AG09319 (cell line): ENCODE measurements at places on chromosomes 5 and 9.

- DNase-seq = no peak
Measured at GRCh38 chr5:13601112-13601511, 343.4 kb downstream of the DNAH5 start.

DNA sequence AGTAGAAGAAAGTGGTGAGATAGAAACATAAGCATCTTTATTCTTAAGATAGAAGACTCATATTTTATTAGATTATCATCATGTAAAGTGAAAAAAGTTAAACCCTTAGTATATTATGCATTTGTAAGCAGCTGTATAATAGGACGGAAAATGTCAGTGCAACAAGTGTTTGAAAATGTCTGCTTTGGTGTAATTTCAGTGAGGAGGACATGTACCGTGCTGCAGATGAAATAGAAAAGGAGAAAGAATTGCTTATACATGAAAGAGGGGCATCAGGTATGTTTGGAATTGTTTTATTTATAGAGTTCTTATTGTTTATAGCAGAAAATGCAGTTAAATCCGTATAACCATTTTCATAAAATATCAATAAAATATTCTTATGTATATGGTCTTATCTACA lies 8.9 kb downstream of the OTULIN start:
- no peak for DNase-seq

DNA sequence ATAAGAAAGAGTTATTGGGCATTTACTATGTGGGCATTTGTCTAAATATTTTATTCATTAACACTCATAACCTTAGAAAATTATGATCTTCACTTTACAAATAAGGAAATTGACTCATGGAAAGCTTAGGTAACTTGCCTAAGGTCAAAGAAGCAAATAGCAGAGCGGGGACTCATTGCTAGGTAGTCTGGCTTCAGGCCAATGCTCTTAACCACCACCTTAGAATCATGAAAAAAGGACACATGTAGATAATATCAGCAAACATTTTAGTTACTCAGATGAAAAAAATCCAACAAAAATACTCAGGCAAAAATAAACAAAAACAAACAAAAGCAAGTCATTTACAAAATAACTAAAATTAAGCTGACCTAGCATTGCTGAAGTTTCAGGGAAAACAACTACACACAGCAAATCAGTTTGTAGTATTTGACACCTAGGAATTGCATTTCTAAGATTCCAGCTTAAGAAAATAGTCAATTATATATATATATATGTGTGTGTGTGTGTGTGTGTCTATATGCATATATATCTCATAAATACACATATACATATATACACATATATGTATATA lies 166.0 kb downstream of the HMHB1 start:
- DNase-seq = no peak

- no peak for DNase-seq
Measured at GRCh38 chr9:16501141-16501540, 369.3 kb downstream of the BNC2 start.

- DNase-seq = no peak
Measured at GRCh38 chr5:30866142-30866541, 327.3 kb upstream of the CDH6 start.

- DNase-seq = no peak
Measured at GRCh38 chr9:133086894-133087293, 25.1 kb downstream of the CEL start.

- DNase-seq = no peak
Measured at GRCh38 chr5:68334553-68334886, 119.0 kb downstream of the PIK3R1 start.

GRCh38 chr5:50564079-50564478 lies 102.4 kb upstream of the PARP8 start:
- DNase-seq = no peak

DNA sequence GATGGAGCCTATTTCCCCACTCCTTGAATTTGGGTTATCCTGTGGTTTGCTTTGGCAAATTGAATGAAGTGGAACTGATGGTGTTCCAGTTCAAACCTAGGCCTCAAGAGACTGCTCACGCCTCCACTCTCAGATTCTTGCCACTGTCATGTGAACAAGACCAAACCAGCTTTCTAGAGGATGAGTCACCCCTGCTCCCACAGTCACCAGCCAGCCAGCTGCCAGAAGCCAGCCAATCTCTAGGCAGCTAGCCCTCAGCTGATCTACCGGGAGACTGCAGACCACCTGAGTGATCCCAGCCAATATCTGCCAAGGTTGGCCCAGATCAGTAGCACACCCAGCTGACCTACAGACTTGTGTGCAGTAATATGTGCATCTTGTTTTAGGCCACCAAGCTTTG lies 300.6 kb downstream of the TMEM38B start:
- DNase-seq = no peak

GRCh38 chr9:92291577-92291976 lies 1.9 kb downstream of the IARS1 start:
- DNase-seq = no peak

DNA sequence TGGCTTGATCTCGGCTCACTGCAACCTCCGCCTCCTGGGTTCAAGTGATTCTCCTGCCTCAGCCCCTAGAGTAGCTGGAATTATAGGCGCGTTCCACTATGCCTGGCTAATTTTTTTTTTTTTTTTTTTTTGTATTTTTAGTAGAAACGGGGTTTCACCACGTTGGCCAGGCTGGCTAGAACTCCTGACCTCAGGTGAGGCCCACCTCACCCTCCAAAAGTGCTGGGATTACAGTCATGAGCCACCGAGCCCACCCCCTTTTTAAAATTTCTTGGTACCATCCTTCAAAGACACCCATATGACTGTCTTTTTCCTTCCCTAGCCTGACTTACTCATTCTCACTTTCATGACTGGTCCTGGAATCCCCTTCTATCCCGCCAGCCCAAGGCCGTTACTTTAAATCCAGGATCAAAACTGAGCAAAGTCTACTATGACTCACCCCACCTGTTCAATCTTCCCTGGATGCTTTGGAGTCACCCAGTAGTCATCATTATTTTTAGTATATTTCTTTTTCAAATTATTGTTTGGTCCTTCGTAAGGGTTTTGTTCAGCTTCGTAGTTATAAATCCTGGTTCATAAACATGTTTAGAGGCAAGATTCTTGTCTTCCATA lies 1.2 kb upstream of the TBCA start:
- DNase-seq = no peak

DNA sequence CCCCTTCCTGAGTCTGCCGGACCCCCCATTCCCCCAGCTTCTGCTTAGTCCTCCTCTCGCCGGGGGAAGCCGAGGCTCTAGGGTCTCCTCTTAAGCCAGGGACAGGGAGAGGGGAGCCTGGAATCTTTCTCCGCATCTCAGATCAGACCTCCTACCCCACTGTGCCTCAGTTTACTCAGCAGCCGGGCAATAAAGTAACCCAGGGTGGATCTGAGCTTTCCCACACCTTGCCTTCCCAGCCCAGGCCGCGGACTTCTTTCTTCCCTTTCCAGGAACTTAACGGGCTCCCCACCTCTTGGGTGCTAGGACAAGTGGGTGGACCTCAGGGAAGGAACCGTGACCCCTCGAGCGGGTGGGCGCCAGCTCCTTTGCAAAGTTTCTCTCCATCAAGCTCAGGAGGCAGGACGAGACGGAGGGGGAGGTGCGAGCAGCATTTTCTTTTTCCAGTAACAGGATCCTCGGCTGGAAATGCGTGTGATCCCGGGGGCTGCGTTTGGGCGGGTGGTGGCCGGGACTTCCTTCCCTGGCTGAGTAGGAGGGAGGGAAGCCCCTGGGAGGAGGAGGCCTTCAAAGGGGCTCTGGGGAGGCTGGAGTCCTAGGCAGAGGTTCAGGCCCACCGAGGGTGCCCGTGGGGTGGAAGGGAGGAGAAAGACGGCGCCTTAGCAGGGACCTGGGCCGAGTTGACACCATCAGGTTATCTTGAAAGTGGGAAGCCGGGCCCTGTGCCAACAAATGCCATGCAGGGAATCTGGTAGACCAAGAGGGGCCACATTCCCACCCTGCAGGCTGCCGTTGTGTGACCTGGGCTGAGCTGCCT lies 795 bp downstream of the DAB2IP start:
- DNase-seq = no peak

DNA sequence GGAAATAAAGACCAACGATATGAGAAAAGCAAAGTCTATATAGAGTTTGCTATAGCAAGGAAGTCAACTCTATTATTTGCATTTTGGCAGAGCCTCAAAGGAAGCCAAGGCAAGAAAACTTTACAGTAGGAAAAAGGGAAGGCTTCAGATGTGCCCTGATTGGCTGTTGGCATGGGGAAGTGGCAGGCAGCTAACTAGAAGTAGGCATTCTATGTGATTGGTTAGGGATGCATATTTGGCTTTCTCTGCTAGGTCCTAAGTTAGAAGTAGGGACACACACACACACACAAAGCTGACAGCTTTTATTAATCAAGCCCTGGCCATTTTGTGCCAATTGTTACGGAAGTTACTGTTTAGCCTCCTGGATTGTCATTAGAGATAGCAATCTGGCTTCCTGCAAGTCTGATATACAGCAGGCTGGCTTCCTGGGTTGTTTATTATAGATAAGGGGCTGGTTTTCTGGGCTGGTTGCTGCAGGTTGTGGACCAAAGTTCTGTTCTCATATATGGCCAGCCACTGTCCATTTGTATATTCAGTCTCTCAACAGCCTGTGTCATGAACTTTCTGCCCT lies 308.1 kb upstream of the GRAMD2B start:
- no peak for DNase-seq

GRCh38 chr9:6630502-6631206 lies 14.9 kb downstream of the GLDC start:
- DNase-seq = no peak

DNA sequence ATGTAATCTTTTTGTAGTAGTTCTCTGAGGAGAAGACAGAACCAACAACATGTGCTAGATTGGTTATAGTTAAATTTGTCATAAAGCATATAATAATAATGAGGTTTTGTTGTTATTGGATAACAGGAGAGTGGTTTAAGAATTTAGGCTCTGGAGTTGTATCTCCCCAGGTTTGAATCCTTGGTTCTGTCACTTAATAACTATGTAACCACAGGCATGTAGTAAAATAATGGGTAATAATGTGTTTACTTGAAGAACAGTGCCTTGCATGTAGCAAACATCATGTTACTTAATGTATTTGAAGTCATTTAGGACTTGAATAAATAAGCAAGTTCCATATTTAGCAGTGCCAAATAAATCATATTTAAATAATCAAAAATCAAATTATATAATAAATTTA lies 55.8 kb downstream of the NSD1 start:
- no peak for DNase-seq

DNA sequence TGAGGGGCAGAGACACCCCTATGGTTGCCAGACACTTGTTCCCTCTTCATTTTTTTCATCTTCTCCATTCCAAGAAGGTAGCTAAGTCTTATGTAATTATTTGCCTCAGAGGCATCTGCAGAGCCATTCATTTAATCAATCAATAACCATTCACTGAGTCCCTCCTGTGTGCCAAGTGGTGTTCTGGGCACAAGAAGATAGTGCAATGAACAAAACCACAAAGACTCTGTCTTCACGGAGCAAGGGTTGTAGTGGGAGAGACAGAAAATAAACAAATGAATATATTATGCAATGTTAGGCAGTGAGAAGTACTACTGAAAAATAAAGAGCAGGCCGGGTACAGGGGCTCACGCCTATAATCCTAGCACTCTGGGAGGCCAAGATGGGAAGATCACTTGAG lies 41.4 kb upstream of the CTNNA1 start:
- no peak for DNase-seq

GRCh38 chr5:133108481-133108921 lies 56.7 kb downstream of the HSPA4 start:
- no peak for DNase-seq

DNA sequence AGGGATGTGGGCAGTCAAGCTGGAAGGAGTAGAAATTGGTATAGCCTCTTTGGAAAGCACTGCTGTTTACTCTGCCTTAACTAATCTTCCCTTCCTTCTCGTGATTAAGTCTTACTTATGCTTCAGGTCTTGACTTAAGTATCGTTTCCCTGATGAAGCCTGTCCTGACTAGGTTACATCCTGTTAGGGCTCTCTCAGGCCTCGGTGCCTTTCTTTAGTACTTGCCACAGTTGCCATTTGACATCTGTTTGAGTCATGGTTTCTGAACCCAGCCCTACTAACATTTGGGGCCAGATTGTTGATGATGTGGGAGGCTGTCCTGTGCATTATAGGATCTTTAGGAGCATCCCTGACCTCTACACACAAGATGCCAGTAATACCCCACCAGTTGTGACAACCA lies 94.4 kb downstream of the GAPVD1 start:
- DNase-seq = no peak

- DNase-seq = no peak
Measured at GRCh38 chr9:134037641-134038040, 12.4 kb downstream of the BRD3OS start.

GRCh38 chr5:134432174-134432573 lies 20.5 kb upstream of the CDKN2AIPNL start:
- no peak for DNase-seq

DNA sequence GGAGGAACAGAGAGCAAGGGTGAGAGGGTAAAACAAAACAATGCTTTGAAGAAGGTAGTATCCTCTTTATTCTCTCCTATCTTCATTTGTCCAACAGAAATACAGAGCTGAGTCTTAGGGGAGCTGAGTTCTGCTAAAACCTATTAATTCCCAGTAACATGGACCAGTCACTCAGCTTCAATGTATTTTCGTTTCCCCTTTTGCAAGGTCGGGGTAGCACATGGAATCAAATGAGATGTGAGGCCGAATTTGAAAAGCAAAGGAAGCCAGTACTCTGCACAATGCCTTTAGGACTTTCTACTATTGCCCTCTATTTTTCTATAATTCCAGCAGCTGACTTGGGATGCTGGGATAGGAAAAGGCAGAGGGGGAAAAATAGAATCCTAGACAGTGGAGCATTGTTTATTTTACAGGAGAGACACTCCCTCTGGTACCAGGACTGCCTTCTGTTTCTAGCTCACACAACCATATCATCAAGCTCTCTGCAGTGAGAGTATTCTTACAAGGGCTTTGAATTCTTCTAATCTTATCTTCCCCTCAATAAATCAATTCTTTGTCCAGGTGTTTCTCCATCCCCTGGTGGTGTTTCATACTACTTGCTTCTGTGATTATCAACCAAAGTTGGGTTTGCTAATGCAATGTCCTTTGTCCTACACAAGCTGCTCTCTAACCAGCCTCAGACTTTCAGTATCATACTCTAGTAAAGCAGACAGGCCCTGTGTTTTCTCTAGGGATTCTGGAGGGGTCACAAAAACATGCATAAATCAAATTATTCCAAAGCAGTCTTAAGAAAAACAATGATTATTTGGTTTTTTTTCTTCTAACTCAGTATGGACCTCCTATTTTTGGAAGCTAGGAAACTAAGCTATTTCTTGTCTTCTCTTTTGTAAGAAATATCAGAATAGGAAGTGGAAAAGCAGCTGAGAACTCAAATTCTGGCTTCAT lies 341.5 kb downstream of the OSTF1 start:
- no peak for DNase-seq

GRCh38 chr5:60143942-60144549 lies 250.5 kb upstream of the PDE4D start:
- no peak for DNase-seq

GRCh38 chr5:139711067-139711905 lies 63.1 kb downstream of the CXXC5 start:
- no peak for DNase-seq

DNA sequence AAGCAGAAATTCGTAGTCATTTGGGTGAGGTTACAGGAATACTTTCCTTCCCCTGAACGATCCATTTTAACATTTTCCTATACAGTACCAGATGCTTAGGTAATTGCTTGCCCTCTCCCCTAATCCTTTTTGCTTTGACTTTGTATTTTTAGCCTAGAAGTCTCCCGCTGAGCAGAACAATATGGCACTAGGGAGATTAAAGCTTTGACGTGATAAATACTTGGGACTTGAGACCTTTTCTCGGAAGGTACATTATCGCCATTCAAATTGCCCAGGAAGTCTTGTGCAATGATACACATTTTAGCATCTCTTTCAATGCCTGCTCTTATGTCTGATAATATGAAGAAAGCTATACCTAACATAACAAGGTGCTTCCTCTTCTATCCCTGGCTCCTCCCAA lies 22.9 kb upstream of the SPATA31C2 start:
- DNase-seq = no peak
